WERI-Rb-1 (cell line): ENCODE measurements at places on chromosomes 12 and 14.
A peak's percentile ranks its signal among the peaks of the same experiment; 100 is the strongest.

GRCh38 chr12:29944269-29945000 lies 160.7 kb upstream of the TMTC1 start:
- no peak for DNase-seq

DNA sequence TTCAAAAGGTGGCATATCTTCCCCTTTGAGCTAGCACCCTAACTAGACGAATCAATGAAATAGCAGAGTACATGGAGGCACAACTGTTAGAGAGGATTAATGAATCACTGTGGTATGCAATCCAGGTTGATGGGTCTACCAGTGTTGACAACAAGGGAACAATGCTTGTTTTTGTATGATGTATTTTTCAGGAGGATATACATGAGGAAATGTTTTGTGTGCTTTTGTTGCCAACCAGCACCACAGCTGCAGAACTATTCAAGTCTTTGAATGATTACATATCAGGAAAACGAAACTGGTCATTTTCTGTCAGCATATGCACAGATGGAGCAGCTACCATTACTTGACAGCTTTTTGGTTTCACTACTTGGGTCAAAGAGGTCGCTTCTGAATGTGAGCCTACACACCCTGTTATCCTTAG lies 142.6 kb downstream of the GPHN start:
- no peak for DNase-seq

DNA sequence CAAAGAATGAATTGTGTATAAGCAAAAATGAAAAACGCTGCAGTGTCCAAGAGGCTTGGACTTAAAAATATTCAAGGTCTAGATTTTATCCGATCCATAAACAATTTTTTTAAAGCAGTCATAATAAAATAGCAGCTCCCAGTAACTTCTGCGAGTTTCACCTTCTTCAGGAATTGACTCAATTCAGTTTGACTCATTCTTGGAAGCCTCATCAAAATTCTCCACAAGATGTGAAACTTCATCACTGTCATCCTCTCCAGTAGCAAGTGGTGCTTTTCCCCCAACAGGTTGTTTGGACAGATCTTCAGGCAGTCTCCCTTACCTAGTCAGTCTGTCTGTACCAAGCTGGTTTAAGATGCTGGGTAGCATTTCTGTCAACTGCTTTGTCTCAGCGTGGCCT lies 93.5 kb upstream of the FOXG1 start:
- DNase-seq: no peak

DNA sequence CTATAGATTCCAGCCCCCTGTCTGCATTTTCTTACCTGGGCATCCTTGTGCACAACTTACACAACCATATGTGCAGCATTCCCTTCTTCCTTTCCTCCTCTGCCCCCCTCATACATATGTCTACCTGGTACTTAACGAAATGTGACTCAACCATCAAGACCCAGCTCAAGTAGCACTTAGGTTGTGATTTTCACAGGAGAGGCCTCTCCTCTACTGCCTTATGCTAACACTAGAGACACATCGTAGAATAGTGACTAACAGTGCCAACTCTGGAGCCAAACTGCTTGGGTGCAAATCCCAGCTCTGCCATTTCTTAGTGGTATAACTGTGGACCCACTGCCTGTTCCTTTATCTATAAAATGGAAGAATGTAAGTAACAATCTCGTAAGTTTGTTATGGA lies 24.1 kb upstream of the PLEKHA5 start:
- DNase-seq: no peak

GRCh38 chr14:61277232-61277631 lies 3.9 kb downstream of the TMEM30B start:
- no peak for DNase-seq

GRCh38 chr14:93975791-93976476 lies 436 bp downstream of the ASB2 start:
- DNase-seq: no peak

GRCh38 chr12:90854136-90854689 lies 100.8 kb downstream of the CCER1 start:
- peak; percentile 38 for DNase-seq

- DNase-seq: no peak
These were observed 23.0 kb downstream of the ATF7 start for GRCh38 chr12:53603196-53603595.

- no peak for DNase-seq
These were observed 36.3 kb downstream of the TTLL5 start for GRCh38 chr14:75697386-75697785.

- no peak for DNase-seq
These were observed 158.5 kb upstream of the HMGA2 start for GRCh38 chr12:65665817-65666216.

DNA sequence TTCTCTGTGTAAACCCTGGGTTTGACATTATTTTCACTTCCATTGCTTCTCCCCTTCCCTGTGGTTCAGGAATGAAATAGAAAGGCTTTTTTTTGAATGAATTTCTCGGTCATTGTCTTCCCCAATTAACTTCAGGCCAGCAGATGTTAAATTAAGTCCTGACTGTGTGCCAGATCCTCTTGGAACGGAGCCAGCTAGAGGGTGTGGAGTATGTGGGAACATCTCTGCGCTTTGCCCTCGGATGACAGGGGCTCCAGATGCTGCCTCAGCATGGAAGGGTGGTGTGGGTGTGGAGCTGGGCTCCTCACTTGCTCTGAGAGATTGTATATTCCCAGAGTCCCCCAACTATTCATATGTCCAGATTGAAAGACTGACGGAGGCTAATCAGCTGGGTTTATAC lies 13.1 kb downstream of the KRT85 start:
- DNase-seq: no peak
